Stimulated activated CD4-positive, alpha-beta T cell treated with anti-CD3 and anti-CD28 coated beads, Interleukin-4, amount 100 ng/mL, for 1 hour (primary cell): ENCODE measurements at places on chromosomes 1 and 21.

DNA sequence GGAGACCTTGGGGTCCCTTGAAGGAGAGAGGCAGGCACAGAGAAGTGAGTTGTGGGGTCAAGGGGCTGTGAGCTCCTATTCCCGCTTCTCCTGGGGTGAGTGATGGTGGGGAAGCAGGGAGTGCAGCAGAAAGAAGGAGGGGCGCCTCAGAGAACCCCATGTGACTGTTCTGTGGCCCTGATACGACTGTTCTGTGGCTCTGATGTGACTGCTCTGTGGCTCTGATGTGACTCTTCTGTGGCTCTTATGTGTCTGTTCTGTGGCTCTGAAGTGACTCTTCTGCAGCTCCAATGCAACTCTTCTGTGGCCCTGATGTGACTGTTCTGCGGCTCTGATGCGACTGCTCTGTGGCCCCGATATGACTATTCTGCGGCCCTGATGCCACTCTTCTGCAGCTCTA is 29.9 kb upstream of the UMODL1 start:
- no peak for DNase-seq

- no peak for DNase-seq
These were observed 180.0 kb upstream of the HMGB4 start for GRCh38 chr1:33683913-33684312.

GRCh38 chr1:171221665-171222591 is 26.4 kb upstream of the FMO1 start:
- DNase-seq, result no peak

DNA sequence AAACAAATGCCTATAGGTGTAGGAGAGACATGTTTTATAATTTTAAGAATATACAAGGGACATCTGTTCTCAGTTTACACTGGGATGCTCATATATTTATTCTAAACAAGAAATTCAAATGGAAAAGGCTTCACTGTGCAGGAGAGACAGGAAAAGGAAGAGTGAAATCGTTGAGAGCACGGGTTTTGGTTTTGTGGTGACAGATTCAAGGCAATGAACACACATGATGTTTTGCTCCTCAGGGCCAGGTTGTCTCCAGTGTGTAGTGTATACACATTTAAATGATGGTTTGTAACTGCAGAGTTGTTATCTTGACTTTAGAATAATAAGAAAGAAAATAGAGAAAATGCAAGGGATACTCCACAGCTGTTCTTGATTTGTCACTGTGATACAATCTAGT is 73.7 kb downstream of the S1PR1 start:
- DNase-seq, result no peak

DNA sequence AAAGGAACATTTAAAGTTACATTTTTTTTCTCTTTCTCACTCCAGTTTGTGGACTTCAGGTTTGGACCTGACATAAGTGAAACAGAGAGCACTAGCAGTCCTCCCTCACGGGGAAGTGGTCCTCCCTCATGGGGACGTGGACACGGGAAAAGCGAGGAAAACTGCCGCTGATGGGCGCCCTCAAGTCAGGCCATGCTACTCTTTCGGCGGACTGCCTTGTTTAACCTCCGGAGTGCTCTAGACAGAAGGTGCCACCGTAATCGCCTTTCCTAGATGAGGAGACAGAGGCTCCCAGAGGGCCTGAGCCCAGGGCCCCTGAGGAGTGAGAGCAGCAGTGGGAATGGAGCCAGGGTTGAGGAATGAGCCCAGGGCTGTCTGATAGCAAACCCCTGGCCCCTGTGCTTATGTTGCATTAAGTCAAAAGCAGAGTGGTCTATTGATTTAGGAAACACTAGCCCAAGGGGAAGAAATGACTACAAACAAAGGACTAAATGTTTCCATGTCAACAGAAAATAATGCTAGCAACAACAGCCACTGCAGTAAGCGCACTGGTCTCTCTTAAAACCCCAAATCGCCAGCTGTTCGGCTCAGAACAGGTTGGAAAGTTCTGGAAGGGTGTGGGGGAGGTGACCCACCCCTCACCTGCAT is 84.1 kb downstream of the DMRTB1 start:
- DNase-seq, result no peak

GRCh38 chr1:153403421-153404085 is 12.7 kb upstream of the S100A8 start:
- DNase-seq, result no peak

- DNase-seq, result peak; percentile 68
These were observed at the start of gene LRRC42 for GRCh38 chr1:53946252-53947171. Gene LRRC42 (plus strand): TSS chr1:53946350. CDS start chr1:53952000, 5,650 bp downstream.

- DNase-seq, result no peak
These were observed 195.1 kb downstream of the CRB1 start for GRCh38 chr1:197463142-197463541.

- DNase-seq, result no peak
These were observed 26.3 kb upstream of the TSPAN2 start for GRCh38 chr1:115115521-115116161.

DNA sequence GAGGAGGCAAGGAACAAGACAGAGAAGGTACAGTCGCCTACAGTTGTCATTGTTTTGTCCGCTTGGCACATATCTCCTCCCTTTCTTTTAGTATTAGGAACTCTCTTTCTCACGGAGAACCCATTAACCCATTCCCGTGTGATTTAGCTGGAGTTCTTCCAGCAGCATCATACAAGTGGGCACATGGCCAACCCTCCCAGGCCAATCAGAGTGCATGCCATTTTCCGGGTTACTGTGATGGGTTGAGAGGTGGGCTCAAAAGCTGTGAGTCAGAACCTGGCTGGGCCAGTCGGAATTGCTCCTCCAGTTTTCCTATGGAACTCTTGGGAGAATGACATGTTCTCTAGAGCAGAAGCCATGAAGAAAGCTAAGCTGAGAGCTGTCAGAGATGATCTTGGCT is 83.1 kb upstream of the SOD1 start:
- no peak for DNase-seq

DNA sequence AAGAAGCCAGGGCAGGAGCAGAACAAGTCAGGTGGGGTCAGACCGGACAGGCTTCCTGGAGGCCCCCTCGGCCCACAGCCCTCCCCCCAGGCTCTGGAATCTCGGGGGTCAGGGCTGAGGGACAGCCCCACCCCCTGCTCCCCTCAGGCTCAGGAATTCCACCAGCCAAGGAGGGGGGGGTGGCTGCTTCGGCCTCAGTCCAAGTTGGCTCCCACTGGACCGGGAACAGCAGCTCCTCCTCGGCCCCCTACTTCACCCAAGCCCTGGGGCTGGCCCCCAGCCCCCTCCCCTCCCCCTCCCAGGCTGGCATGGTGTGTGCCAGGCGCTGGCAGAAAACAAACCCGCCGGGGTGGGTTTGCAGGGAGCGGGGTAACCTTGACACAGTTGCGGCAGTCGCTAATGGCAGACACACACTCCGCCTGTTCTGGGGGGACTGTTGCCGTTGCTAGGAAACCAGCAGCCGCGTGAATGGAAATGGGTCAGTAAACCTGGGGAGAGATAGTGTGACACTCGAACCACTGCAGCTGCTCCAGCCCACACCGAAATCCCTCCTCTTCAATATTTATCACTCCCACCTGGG is 32.4 kb downstream of the AHDC1 start:
- no peak for DNase-seq

GRCh38 chr1:9289090-9289534 is 3.6 kb upstream of the SPSB1 start:
- DNase-seq, result peak; percentile 84

DNA sequence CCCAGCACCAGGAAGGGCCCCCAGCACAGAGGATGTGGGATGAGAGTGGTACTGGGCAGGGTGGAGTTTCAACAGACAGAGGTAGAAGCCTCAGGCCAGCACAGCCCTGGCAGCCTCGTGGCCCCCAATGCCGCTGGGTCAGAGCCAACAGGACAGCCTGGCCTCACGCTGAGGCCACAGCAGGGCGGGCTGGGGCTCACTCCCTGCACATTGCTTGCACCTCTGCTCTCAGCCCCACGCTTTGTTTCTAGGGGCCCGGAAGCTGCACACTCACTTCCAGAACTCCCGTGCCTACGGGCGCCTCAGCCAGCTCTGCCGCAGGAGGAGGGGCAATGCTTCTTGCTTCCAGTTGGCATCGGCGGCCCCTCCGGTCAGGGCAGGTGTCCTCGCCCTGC is 72.9 kb downstream of the SIK1 start:
- no peak for DNase-seq

DNA sequence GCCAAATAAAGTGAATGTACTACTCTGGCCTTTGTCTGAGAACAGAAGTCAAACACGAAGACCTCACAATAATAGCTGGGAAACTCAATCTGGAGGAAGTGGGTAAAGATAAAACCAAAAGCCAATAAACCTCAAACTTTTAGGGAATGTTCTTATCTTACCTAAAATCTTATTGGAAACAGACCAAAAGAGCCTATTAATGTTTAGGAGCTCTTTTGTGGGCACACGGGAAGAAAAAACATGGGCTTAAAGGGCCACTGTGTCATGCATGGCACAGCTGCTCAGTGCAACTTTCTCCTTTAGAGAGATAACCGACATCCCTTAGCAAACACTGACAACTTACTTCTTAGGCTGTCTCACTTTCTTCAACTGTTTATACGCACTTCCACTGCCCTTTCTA is 16.1 kb downstream of the EIF2B3 start:
- DNase-seq, result no peak

DNA sequence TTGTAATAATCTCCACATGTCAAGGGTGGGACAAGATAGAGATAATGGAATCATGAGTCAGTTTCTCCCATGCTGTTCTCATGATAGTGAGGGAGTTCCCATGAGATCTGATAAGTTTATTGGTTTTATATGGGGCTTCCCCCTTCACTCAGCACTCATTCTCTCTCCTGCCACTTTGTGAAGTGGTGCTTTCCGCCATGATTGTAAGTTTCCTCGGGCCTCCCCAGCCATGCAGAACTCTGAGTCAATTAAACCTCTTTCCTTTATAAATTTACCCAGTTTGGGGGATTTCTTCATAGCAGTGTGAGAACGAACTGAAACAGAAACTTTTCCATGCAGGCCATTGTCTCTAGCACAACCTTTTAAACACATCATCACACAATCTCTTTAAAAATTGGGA is 221.5 kb upstream of the BRINP3 start:
- DNase-seq, result no peak

GRCh38 chr21:42038826-42039425 is 28.8 kb upstream of the ZBTB21 start:
- no peak for DNase-seq
